ENCODE measurements at places on chromosomes 7 and 10.

GRCh38 chr10:6313111-6313895, 110.6 kb downstream of the PFKFB3 start:
- no peak for DNase-seq

- DNase-seq, result no peak
Measured at GRCh38 chr10:81957976-81958375, 83.0 kb downstream of the NRG3 start.

GRCh38 chr7:133109816-133110215, 27.9 kb upstream of the CHCHD3 start:
- DNase-seq, result no peak

DNA sequence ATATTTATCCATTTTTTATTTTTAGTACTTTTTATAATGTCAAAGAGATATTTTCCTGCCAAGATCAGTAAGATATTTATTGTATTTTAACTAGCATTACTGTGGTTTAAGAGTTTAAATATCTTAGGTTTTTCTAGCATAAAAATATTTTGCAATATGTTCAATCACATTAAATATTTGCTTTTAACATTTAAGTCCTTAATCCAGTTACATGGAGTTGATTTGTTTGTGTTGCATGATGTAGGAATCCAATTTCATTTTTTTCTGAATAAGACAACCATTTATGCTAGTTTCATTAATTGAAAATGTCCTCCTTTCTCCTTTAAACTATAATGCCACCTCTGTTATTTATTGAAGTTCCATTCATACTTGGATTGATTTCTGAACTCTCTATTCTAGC, 41.8 kb downstream of the CAV1 start:
- DNase-seq, result no peak

GRCh38 chr7:41885748-41886147, 182.9 kb upstream of the INHBA start:
- DNase-seq, result no peak

- DNase-seq, result no peak
Measured at GRCh38 chr10:132010483-132010882, 28.8 kb upstream of the BNIP3 start.

- DNase-seq, result no peak
Measured at GRCh38 chr10:68561865-68562649, 1.9 kb downstream of the TET1 start.

DNA sequence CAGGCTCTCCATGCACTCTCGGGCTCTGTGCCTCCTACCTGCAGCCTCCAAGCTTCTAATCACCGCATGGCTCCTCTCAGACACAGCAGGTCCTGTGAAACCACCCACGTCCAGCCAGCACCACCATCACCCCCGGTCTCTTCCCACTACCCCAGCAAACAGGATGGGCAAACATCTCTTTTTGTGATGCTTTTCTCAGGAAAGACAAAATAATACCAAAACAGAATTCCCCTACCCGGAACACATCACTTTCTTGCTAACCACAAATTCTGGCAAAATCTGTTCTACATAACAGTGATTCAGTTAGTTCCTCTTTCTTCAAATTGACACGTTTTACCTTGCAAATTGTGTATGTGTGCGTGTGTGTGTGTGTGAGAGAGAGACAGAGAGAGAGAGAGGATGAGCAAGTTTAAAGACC, 6.5 kb downstream of the SNX8 start:
- DNase-seq, result no peak

GRCh38 chr7:52726986-52727385, 308.4 kb upstream of the POM121L12 start:
- no peak for DNase-seq

DNA sequence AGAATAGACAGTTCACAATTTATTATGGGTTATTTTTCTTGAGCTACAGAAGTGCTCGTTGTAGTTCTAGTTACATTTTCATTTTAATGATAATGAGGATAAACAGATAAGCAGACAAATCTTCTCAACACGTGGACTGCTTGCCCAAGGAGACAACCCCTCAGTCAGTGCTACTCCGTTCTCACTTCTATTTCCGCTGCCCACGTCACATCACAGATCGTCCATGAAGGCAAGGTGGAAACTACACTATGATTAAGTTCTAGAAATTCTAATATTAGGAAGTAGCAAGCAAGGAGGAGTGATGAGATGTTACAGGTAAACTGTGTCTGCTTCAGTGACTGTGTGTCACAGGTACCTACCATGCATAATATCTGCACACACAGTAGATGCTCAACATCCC, 210.5 kb downstream of the CHCHD3 start:
- no peak for DNase-seq

DNA sequence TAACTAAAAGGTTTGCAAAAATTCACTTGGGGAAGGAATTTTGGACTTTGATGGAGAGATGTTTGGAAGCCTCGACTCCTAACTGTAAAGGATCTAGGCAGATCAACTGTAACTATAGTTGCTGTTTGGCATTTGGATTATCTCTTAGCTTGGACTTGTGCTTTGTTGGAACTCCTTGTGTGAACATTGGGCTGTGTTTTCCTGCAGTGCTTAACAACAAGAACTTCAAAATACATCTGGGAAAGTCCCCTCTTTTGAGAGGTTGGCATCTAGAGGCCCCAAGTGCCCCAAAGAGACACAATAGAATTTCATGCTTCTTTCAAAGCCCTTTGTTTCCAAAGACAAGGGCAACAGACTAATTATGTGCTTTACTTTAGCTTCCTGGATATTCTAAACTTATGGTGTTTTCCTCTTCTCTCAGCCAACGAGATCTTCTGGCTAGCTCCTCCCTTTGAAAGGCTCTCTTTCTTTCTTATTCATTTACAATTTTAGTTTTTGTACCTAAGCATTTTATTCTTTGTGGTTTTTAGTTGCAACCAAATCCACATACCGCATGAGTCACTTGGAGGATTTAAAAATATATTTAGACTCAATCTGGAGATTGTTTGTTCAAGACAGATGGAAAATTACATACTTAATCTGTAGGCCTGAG, 11.6 kb downstream of the ABCA13 start:
- no peak for DNase-seq

DNA sequence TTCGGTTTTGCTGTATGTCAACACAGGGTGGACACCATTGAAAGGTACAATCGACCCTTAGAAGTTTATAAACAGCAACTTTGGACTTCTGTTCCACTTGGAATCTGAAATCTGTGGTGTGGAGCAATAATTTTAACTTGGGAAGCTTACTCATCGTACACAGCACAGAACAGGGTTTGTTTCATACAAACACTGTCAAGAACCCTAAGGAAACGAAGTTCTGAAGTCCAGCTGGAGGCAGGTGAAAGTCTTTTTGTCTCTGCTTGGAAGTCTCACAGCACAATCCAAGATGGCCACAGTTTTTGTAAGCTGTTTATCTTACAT, 31.5 kb downstream of the NMT2 start:
- DNase-seq, result no peak

- DNase-seq, result no peak
Measured at GRCh38 chr7:107206706-107207105, 37.9 kb downstream of the HBP1 start.

DNA sequence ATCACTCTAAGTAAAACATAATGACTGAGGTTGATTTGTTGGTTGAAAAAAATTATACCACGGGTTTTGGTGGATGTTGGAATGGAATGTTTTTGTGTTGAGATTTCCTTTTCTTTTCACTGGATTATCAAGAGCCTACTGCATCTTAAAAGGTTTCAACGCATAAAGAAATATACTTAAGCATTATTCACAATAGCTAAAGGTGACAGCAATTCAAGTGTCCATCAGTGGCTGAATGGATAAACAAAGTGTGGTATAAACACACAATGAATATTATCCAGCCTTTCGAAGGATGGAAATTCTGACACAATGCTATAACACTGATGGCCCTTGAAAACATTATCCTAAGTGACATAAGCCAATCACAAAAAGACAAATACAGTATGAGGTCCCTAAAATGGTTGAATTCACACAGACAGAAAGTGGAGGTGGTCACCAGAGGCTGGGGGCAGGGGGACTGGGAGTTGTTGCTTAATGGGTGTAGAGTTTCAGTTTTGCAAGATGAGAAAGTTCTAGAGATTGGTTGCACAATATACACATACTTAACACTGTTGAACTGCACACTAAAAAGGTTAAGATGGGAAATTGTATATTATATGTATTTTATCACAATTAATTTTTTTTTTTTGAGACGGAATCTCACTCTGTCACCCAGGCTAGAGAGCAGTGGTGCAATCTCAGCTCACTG, 122.3 kb downstream of the NRP1 start:
- DNase-seq, result no peak

DNA sequence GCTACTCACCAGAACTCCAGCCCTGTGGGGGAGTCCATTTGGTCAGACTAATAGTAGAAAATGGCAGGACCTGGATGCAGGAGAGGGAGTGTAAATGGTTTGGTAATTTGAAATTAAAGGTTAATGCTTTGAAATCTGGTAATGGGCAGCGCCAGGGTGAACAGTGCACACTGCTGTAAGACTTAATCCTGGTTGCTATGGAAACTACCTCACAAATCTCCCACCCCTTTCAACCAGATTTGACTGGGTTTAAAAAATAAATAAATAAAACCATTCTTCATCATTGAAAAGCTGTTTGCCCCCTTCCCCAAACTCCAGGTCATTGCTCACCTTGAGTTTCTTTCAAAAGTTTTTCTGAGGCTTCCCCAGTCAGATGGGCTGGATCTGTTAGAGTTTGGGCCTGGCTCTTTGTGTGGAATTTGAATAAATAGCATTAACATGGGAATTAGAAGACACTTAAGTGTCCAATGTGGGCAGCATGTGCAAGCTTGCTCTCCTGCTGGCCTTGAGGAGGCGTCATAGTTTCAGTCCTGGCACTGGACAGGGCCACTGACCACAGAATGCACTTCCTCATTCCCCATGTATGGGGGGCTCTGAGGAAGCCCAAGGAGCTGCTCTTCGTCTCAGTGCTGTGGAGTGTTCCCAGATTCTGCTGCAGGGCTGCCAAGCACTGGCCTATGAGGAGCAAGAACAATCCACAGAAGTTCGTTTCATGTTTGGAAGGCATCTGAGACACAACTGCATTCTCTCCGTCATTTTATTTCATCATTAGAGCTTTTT, 90.7 kb downstream of the LRRC4 start:
- no peak for DNase-seq

GRCh38 chr7:80014511-80014910, 120.1 kb upstream of the GNAI1 start:
- DNase-seq, result no peak

- DNase-seq, result no peak
Measured at GRCh38 chr10:90919683-90920574, 958 bp downstream of the ANKRD1 start.

DNA sequence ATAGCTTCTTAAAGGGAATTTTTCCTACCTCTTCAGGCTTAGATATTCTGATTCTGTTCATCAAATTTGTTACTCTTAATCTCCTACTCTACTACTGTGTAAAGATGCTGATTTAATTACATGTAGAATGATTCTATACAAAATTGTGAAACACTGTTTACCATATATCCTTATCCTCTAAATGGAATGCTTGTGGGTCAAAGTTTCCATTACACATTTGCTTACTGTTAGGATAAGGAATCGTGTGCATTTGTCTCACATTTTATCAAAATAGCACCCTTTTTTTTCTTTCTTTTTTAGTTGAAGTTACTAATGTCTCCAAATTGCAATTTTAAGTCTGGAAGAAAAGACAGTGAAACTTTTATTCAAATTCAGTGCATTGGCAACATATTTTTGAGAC, 65.3 kb downstream of the TFEC start:
- DNase-seq, result no peak

DNA sequence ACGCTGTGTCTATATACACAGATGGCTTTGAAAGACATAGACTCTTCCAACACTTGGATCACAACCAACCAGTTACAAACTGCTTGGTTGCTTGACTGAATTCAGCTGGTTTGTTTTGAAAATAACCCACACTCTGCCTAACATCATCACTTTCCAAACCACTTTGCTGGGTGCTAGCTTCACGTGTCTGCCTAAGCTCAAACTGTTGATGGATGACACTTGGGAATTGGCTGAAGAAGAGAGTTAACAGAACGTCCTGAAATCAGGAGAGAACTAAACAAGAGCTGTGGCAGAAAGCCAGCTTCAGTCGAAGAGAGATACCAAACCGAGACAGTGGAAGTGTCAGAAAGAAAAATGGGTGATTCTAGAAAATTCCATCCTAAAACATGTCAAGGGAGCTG, 420.8 kb upstream of the AUTS2 start:
- DNase-seq, result no peak

DNA sequence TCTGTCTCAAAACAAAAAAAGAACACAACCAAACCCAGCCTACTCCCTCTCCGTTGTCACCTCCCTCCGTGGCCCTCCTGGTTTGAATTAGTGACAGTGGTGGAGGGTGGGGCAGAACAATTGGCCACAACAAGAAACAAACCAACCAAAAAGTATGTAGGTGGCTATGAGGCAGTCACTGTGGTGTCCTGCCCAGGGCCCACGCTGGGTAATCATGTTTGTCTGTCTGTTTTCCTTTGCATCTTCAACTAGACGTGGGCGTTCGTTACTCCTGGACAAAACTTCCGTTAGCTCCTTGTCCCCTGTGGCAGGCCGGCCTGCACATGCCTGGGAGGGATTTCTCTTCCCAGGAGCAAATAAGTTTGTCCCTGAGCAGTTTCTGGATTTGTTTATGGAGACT, 78.4 kb downstream of the XRCC2 start:
- no peak for DNase-seq

DNA sequence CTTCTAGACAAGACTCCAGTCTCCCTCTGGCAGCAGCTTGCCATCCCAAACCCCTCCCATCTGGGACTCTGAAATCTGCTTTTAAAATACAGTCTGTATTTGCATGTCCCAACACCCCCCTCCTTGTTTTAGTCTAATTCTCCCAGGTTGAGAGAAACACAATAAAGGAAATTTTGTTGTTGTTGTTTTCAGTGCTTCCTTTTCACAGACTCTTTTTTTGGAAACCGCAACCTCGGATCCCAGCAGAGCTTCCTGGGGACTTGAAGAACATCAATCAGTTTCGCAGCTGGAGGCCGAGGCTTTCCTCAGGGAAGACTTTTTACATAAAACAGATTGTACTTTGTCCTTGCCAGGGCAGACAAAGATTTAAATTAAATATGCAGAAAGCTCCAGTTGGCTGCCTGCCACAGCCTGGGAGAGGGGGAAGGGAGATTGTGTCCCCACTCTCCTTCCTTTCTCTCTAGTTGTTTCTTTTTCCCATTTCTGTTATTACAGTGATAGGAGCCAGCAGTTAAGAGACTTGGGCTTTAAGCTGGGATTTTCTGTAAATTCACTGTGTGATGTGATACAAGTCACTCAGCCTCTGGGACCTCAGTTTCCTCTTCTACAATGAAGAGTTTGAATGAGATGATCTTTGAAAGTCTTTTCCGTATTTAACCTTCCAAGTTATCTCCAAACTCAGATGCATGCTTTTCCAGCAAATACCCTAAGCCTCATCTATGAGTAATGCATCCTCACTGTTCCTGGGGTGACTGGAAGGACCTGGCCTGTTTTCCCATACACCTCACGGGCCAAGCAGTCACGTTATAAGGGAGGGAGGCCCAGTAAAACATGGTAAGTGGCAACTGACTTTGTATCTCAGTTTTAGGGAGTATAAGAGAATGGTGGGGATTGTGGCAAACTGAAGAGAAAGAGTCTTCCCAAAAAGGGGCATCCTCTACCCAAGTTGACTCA, 192.3 kb downstream of the REEP3 start:
- no peak for DNase-seq

GRCh38 chr7:108374899-108375298, 81.3 kb downstream of the NRCAM start:
- DNase-seq, result no peak

All from stimulated activated CD4-positive, alpha-beta T cell treated with anti-CD3 and anti-CD28 coated beads, Interleukin-1b, Interleukin-23, amount 100 ng/mL, for 1 hour (primary cell).